Mesenchymal stem cell (in vitro differentiated cells and primary cell): ENCODE measurements at places on chromosomes 1 and 21.

- peak; percentile 33 for DNase-seq
These were observed 124.2 kb upstream of the IFFO2 start for GRCh38 chr1:19080721-19081120.

GRCh38 chr1:164754088-164754600, 195.2 kb downstream of the PBX1 start:
- no peak for DNase-seq

DNA sequence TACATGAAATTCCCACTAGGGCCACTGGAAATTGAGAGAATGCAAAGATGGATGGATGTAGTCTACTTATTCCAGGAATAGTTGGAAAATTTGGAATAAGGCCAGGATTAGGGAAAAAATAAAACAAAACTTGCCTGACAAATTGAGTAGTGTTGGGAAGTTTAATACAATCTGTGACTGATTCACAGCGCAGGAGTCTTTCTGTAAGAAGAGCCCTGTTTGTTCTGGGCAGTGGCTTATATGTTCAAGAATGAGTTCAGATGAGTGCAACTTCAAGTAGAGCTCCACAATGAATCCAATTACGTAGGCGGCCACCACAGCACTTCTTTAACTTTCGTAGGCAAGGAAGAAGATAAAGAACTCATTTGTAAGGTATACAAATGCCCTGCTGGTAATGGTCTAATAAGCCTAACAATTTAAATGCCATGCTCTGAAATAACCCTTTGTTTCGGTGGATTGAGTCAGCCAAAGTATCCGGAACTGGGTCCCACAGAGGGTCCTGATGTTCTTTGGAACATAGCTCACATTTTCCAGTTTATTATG, 47.1 kb upstream of the KCNE1 start:
- DNase-seq, result no peak

- DNase-seq, result no peak
These were observed 720.7 kb upstream of the ZP4 start for GRCh38 chr1:238611406-238611805.

DNA sequence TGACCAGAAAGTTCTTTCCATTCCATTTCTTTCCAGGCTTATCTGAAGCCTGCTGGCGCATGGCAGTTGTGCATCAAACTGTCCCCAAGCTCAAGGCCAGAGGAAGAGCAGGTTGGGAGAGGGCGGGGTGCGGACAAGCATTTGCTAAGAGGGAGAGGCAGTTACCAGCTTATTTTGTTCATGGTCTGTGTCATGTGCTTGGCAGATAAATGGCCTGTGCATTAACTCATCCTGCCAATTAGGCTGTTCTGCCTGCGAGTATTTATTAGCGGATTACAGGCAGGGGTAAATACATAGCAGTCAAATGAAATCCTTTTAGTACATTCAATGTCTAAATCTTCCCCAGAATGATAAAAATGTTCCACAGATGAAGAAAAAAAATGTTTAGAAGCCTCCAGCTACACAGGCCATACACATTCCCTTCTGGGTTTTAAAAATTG, 48.9 kb upstream of the B3GALNT2 start:
- DNase-seq, result no peak

DNA sequence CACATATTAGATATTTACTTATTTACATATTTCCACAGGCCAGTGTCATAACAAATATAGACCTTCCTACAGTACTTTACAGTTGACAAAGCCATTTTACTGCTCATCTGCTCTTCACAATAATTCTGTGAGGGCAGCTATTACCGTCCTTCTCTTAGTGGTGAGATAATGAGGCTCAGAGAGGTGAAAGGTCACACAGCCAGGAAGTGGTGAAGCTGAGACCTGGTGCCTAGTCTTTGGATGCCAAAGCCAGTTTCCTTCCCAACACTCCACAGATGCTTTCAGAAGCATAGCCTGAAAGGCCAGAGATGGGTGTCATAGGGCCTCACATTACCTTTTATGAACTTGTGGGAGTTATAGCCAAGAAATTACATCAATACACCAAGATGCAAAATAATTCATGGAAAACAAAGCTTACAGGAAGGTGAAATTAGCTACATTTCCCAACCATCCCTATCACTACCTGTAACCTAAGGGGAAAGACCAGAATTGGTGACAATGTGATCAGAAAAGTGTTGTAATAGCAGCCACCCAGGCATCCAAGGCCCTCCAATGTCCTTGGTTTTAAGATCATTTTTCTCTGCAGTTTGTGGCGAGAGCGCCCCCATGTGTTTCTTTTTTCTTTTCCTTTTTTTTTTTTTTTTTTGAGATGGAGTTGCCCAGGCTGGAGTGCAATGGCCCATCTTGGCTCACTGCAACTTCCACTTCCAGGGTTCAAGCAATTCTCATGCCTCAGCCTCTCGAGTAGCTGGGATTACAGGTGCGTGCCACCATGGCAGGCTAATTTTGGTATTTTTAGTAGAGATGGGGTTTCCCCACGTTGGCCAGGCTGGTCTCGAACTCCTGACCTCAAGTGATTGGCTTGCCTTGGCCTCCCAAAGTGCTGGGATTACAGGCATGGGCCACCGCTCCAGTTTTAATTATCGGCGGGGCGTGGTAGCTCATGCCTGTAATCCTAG, 26.5 kb upstream of the RPL11 start:
- DNase-seq, result peak; percentile 51

GRCh38 chr1:89935235-89935634, 59.7 kb upstream of the ZNF326 start:
- no peak for DNase-seq

DNA sequence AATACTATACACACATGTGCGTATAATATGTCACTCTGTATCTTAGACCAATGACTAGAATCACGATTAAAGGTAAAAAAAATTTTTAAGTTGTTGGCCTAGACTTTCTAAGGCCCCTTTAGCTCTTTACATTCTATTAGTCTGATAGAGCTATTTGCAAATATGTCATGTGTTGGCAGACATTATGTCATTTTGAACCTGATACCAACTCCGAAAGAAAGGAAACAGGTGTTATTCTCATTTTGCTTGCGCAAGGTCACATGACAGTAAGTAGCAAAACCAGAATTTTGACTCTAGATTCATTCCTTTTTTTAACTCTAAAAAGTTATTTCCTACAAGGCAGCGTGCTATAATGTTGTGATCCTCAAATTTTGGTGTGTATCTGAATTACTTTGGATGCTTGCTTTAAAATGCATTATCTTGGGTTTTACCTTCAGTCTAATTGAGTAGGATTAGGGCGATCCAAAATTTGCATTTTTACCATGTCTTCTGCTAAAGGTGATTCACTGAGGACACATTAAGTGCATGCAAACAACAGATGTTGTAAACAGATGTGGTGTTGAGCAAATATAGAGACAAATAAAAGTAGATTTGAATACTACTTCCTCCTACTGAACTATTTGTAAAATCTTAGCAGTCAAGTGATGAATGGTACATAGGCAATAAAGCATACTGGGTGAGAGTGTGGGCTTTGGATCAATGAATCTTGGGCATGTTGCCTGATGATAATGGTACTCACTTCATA, 63.5 kb upstream of the KIAA1614 start:
- DNase-seq, result no peak

DNA sequence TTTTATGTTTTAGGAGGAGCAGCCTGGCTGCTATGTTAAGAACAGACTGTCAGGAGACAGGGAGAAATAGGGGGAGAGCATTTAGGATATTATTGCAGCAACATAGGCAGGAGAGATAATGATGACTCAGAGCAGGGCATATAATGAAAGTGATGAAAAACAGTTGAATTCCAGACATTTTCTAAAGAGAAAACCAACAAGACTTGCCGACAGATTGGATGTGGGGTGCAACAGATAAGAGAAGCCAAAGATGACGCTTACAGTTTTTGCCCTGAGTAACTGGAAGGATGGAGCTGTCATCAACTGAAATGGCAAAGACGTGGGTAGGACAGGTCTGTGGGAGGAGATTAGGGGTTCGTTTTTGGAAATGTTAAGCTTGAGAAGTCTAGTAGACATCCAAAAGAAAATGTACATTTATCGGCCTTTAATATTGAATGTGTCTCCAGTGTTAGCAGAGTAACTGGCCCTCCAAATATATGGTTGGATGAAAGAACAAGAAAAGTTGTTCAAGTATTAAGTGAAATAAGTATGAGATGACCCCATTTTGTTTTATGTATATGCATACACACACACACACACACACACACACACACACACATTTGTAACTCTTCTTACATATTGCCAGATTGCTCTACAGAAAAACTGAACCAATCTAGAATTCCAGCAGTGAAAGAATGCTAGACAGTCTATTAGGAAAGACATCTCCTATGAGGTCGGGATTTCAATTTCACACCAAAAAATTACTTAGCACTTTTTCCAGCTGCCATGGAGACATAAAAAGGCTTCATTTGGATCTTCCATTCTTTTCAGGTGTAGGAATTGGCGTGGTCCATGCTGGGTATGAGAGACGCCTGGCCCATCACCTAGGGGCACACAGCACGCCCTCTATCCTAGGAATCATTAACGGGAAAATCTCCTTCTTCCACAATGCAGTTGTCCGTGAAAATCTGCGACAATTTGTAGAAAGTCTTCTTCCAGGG, 17.2 kb downstream of the DNAJC16 start:
- DNase-seq, result peak; percentile 50

DNA sequence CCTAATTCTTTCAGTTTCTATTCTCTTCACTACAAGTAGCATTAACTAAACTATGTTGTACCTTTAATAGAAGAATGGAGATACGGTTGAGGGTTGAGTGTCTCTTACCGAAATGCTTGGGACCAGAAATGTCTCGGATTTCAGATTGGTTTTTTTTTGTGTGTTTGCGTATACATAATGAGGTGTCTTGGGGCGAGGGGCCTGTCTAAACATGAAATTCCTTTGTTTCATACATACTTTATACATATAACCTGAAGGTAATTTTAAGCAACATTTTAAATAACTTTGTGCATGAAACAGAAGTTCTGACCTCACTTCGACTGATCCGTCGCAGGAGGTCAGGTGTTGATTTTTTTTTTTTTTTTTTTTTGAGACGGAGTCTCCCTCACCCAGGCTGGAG, 36.3 kb upstream of the MYOCOS start:
- no peak for DNase-seq

- DNase-seq, result no peak
These were observed 10.2 kb downstream of the SYT2 start for GRCh38 chr1:202700061-202700460.

DNA sequence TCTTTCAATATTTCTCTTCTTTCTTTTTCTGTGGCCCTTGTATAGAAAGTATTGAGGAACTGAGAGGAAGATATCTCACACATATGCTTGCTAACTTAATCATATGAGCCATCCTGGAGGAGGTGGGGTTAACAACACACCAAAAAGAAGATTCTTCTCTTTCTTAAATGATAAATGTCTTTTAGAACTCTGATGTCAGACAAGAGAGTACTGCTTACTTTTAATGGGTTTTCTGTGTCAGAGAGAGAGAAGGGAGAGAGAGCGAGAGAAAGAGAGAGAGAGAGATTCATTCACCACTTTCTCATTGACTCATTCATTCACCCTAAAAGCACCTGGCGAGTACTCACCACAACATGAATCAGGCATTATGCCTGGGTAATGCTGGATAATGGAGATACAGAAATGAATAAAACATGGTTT, 250.3 kb upstream of the SGIP1 start:
- DNase-seq, result no peak

DNA sequence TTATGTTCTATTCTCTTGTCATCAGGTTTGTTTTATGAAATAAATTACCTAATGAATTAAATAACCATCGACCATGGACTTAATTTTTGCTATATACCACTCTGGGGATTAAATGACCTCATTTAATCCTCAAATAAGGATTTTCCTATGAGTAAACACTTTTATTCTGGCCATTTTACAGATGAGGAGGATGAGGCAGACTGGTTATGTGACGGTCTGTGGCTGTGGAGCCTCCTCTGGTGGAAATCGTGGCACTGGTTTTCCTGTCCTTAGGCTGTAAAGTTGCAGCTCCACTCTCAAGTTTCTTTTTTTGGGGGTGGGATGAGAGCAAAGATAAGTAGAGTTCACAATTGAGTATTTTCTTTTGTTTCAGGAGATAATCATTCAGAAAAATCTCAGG, 105.2 kb downstream of the XCL2 start:
- DNase-seq, result no peak

- no peak for DNase-seq
These were observed 19.1 kb upstream of the CHRM3 start for GRCh38 chr1:239367196-239367810.

GRCh38 chr21:42362198-42362597, 4.1 kb downstream of the TFF1 start:
- no peak for DNase-seq

GRCh38 chr1:35188578-35189392, 4.2 kb downstream of the SFPQ start:
- DNase-seq, result no peak

GRCh38 chr1:113390871-113391648, 745 bp downstream of the MAGI3 start:
- peak; percentile 34 for DNase-seq

DNA sequence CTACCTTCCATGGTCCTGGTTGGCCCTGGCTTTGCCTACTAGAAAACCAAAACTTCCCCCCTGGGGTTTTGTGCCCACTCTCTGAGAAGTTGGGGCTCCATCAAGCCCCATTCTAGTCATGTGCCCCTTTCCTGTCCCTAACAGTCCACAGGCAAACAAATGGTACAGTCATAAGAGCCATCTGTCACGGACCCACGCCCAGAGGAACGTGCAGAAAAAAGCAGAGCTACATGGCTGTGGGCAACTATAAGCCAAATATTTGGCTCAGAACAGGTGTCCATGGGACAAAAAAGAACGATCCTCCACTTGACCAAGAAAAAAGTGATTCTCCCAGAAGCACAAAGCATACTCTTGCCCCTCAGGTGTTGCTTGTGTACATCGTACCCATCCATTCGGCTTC, 14.6 kb upstream of the TRNAU1AP start:
- no peak for DNase-seq

DNA sequence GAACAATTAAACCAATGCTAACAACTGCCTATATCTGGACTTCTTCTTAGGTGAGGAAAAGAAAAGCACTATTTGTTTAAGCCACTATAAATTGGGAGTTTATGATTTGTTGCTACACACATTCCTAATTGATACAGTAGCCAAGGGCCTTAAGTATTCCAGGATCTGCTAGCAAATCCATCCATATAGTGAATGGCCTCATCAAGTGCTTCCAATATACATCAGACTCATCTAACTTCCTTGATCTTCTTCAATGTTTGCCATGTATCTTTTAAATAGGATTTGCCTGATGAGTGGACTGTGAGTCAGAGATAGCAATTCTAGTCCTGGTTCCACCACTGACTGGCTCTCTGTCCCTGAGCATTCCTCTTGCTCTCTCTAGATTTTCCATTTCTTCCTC, 430.2 kb downstream of the OMA1 start:
- no peak for DNase-seq

GRCh38 chr1:73736125-73736524, 461.9 kb downstream of the LRRIQ3 start:
- no peak for DNase-seq
